GM03348 (cell line): ENCODE measurements at places on chromosomes 16 and 17.
A peak's percentile ranks its signal among the peaks of the same experiment; 100 is the strongest.

GRCh38 chr17:34254651-34255380, at the start of gene CCL2:
CCL2 (plus strand) TSS chr17:34255285; CDS start chr17:34255350, 65 bp downstream.
- peak; percentile 81 for DNase-seq

GRCh38 chr16:85709766-85710585, 21.2 kb upstream of the GINS2 start:
- no peak for DNase-seq

GRCh38 chr17:76492989-76493501, 8.2 kb downstream of the RHBDF2 start:
- DNase-seq, result peak; percentile 34

- no peak for DNase-seq
These were observed 441.6 kb upstream of the HSBP1 start for GRCh38 chr16:83366228-83366627.

DNA sequence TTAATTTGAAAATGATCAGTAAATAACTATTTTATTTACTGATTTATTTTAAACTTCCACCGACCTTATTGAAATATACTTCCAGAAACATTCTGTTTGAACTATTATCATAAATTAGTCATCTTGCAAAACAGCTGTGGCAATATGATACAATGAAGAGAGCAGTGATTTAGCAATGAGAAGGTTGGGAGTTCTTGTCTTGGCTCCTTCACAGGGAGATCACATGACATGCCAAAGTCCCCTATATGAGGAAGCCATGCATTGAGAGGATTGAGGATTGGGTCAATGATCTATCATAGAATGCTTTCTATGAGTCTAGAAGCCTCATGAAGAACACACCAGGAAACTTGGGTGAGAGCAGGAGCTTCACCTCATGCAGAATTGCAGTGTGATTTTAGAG, 222.7 kb downstream of the LGALS9B start:
- no peak for DNase-seq

DNA sequence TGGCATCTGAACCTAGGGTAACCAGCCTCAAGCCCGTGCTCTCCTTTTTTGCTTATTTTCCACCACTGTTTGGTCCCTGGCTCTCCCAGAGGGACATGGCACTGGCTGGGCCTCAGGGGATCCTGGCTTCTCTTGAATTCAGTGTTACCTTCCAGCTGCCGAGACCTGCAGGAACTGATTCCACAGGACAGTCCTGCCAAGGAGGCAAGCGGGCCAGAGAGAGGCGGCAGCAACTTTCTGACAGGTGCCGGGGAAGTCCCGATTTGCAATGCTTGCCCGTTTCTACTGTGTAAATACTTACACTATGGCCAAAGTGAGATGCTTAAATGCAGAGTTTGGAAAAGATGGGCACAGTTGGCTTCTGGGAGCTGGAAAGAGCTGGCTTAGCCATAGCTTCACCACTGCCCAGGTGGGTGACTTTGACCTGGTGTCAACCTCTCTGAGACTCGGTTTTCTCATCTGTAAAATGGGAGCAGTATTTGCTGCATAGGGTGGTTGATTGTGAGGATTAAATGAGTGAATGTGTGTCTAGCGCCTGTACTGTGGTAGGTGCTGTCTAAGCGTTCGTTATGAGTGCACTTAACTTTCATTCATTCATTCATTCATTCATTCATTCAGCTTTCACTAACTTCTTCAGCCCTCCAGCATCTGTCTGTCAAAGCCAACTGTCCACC, 124.9 kb downstream of the CMIP start:
- no peak for DNase-seq
